ENCODE measurements at places on chromosomes 3 and 15. TPM values are rescaled to one million over a fixed set of nuclear protein-coding genes. Genes with fewer than 3 reads are reported as not detected.

Gene TRIM71
- under 0.01 TPM for total RNA-seq

Gene VGLL3
- 60.0 TPM for total RNA-seq

DNA sequence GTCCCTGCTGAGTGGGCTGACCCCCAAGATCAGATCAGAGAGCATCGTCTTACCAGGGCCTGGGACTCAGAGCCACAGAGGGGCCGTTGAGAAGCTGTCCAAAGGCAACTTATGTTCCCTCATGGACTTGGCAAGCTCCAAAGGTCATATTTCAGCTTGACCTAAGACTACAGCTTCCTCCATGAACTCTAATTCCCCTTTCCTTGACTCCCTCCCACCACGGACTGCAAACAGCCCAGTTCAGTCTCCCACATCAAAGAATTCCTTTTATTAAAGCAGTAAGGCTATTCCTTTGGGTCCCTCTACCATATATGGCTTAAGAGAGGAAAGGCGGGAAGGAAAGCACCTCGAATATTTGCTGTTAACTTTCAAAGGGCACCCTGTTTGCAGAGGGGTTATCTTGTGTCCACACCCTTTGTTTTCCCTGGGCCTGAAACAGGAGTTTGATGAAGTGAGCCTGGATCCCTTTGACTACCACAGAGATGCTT is 146.1 kb upstream of the THBS1 start:
- no peak for DNase-seq

Gene ANKRD28
- total RNA-seq, result 99.2 TPM

GRCh38 chr3:122272879-122273278 is 52.2 kb upstream of the CSTA start:
- no peak for DNase-seq

GRCh38 chr3:134690226-134690625 is 39.4 kb upstream of the KY start:
- DNase-seq, result no peak

- no peak for DNase-seq
These were observed 2.3 kb downstream of the SHOX2 start for GRCh38 chr3:158103887-158104327.

DNA sequence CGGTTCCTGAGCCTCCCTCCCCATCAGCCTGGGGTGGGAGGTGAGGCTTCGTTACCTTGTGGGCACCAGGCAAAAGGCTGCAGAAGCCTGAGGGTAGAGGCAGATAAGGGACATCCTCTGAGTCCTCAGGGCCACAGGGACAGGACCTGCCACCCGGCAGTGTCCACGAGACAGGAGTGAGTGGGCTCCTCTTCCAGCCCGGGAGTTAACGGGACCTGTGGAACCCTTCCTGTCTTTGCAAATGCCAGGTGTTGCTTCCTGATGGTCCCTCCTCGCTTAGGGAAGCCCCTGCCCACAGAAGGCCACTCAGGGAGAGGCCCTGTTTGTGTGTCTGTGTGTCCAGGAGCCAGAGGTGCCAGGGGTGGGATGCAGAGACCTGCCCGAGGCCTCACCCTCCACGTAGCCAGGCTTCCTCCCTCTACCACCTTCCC is 111.1 kb upstream of the ALDH1A3 start:
- no peak for DNase-seq

Gene MED12L
- 0.48 TPM for total RNA-seq

Gene C3orf22
- total RNA-seq, result not detected

DNA sequence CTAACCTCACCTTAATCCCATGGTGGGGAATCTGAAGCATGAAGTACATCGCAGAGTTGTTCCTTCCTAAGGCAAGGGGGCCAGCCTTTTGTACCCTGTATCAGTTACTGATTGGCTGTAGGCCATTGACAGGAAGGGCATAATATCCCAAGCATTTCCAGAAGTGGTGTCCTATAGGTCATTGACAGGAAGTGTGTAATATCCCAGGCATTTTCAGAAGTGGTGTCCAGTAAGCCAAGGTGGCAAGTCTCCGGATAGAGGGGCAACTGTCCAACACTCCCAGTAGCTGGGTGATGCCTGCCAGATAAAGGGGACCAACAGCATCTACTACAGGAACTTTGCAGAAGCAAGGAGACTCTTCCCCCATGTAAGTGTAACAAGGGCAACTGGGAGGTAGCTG is 52.1 kb upstream of the MYRIP start:
- no peak for DNase-seq

DNA sequence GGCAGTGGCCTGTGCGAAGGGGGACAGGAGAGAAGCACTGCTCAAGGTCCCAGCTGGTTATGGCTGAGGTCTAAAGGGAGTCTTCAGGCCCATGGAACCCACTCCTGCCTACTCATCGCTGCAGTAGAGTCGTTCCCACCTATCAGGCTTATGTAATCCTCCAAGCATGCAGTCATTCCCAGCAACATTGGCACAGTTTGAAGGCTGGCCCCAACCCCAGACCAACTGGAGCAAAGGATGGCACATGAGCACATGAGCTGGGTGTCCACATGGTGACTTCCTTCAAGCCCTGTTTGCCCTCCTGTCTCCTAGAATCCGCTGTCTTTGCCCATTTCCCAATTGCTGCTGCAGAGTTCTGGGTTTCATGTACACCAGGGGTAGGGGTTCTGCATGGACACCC is 60.5 kb upstream of the FGD5 start:
- DNase-seq, result no peak

GRCh38 chr3:184275381-184275701 is 481 bp upstream of the ECE2 start:
- no peak for DNase-seq

- DNase-seq, result no peak
These were observed 161.2 kb downstream of the FRMD5 start for GRCh38 chr15:44033894-44034293.

Gene SLC2A2
- not detected for total RNA-seq

GRCh38 chr3:14889205-14889604 is 58.2 kb upstream of the NR2C2 start:
- DNase-seq, result no peak

Gene TAGLN3
- total RNA-seq, result not detected

Gene SYNPR
- total RNA-seq, result not detected

DNA sequence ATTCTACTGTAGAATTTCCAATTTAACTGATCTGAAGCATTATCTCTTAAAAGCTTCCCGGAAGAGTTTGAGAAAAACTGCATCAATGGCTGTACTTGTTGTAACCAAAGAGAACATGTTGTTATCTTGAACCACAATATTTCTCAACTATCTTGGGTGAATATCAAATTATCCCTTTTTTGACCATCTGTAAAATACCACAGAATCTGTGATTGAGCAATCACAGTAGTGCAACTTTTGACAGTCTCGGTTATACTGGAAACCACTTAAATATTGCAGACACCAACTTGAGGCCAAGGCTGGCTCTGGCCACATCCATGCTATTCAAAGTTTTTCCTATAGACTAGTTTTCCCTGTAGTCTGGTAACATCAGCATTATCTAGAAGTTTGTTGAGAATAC is 842.8 kb upstream of the EPHA6 start:
- DNase-seq, result no peak

DNA sequence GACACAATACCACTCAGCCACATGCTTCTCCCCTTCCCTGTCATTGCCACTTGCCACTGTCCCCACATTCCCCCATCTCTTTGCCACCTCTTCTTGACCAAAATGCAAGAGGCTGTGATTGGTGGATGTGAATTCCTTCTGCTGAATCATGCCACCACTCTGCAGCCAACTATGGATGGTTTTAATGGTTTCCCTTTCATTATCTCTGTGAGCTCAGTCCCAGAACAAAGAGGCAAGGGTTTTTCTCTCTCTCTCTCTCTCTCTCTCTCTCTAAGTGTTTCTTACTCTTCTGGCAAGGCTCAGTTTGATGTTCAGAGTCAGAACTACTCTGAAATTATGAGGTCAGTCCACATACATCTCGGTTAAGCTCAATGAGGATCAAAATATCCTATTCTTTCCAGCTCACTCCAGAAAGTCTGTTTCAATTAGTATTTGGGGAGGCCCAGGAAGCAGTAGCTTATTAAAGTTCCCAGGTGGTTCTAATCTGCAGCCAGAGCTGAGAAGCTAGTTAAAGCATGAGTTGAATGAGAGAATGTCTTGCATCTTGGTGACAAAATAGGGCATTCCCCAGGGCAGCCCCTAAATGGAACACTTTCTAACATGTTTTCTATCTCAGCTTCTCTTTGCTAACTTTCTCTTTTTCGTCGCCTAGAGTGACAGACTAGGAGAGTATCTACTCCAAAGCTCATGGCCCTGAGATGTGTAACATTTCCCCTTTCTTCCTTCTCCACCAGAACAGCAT is 8.5 kb upstream of the ILDR1 start:
- no peak for DNase-seq

GRCh38 chr3:44323341-44323955 is 15.1 kb upstream of the TCAIM start:
- no peak for DNase-seq

All from breast epithelium (tissue), 4 donors.